ENCODE measurements at places on chromosomes 16 and 17.

DNA sequence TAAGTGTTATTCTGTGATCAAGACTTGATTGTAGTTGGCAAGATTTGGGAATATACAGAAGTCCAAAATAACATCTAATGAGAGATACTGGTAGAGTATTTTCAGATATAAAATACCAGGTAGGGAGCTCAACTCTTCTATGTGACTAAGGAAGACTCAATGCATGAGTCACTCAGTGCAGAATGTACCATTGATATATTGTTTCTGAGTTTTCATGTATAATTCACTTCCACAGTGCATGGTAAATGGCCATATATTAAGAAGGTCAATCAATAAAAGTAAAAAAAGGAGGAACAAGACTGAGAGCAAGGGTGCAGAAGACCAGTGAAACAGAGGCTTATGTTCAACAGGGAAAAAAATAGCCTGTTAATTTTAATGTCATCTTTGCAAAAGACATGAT, 1387.9 kb downstream of the CDH8 start:
- DNase-seq, result no peak

DNA sequence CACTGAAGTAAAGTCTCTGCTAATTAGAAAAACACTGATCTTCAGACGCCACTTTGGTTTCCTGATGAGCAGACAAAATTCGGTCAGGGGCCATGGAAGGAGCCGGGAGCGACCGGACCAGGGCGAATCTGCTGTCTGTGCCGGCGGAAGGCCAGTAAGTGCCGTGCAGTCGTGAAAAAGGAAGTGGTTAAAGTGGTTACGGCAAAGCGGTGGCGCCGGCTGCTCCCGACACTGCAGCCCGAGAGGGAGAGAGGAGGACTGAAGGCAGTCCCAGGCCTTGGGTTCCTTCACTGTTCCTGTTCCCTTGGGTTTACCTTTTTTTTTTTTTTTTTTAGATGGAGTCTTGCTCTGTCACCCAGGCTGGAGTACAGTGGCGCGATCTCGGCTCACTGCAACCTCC, 17.3 kb upstream of the HEXD start:
- DNase-seq, result no peak

DNA sequence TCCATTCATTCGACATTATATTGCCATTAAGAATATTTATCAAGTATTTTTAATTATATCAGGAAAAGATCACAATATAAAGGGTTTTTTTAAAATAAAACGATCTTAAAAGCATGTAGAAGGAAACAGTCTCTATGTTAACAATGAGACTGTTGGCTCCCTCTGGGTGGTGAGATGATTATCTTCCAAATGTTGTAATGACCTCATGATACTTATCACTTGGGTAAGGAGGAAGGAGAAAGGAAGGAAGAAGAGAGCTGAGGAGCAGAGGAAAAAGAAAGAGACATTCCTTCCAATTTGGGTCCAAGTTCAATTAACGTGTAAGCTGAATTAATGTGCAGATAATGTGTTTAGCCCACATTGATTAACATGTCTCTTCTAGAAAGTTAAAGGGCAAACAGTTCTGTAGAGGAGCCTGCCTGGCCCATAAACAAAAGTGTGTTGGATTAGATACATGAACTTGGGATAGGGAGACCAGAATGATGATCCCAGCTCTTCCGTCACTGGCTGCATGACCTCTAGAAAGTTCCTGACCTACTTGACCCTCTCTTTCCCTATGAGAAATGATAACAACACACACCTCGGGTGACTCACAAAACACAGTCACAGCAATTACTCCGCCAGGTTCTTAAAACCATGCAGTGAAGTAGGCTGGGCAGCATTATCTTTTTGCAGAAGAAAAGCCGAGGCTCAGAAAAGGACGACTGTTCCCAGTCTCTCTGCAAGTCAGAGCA, 32.0 kb downstream of the PIMREG start:
- DNase-seq, result no peak

- DNase-seq, result no peak
Measured at GRCh38 chr16:68889508-68890150, 46.3 kb downstream of the TANGO6 start.

GRCh38 chr17:6077752-6078151, 7.6 kb downstream of the WSCD1 start:
- DNase-seq, result no peak

GRCh38 chr16:70685061-70685937, 554 bp downstream of the MTSS2 start:
- no peak for DNase-seq

- no peak for DNase-seq
Measured at GRCh38 chr16:50354629-50355456, 13.9 kb downstream of the BRD7 start.

DNA sequence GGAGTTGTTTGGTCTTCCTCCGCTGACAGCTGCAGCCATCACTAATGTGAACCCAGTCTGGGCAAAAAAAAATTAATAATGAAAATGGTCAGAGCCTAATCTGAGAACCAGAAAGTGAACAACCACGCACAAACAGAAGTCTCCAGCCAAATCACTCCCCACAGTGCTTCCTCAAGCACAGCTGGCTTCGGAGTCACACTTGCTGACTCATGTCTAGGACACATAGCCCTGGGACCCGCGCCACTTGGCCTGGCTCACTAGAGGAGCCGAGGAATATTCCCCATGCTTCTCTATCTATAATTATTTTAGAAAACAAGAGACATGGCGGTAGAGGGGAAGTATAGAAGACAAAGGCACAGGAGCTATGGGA, 109.1 kb downstream of the ZFHX3 start:
- DNase-seq, result no peak

Data from stimulated activated CD4-positive, alpha-beta T cell treated with anti-CD3 and anti-CD28 coated beads, TNF-alpha, amount 100 ng/mL, for 1 hour (primary cell).